NCI-H510A (cell line): ENCODE measurements at places on chromosomes 1 and 21.
A peak's percentile ranks its signal among the peaks of the same experiment; 100 is the strongest.

GRCh38 chr1:17553975-17554700 is 14.6 kb downstream of the ARHGEF10L start:
- no peak for DNase-seq

DNA sequence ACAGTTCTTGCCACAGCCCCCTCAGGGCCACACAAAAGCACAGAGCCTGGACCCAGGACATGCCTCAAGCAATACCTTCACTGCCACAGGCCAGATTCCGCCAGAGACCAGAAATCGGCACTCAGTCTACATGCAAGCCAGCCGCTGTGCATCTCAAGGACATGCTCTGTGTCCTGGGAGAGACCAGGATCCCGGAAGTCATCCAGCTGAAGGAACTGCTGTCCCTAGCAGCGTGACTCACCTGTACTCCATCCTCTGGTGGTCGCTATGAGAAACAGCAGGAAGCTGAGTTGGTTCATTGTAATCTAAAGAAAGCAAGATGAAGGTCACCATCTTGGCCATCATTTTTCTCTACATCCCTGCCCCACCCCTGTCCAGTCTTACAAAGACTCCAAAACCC is 401 bp downstream of the ITLN1 start:
- no peak for DNase-seq

DNA sequence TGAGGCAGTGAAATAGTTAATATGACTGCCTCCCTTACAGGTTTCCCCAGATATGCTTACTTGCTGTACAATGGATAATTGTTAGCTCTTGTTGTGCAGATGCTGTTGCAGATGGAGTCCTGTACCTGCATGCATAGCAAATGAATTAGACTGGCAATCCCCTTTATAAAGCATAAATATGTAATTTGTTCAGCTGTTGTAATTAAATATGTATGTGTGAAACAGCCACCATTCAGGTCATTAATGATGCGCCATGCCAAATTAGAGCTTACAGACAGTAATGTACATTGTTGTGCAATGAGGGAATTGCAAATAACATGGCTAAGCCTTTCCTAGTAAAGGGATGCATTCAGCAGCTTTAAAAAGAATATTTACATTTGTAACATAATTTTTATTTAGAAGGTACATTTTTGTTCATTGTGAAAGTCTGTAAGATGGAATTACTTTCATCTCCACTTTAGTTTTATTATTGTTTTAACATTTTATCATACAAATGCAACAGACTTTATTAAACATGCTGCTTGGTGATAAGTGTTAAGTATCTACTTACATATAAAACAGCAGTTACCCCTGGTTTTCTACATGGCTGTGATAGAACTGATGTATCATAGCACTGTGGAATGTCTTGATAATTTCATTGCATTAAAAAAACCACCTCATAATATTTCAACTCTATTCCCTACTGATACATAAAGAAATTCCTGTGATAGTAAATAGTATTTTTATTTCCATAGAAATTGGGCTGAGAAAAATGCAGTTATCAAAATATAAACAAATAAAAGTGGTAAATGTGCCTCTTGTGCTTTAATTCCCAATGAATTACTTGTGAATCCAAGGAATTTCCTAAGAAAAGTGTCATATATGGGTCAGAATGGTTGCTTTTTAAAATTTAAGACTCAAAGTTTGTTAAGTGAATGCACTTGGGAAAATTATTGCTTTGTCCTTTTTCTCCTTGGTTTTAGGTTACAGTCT is 99.0 kb downstream of the NFIA start:
- DNase-seq, result no peak

DNA sequence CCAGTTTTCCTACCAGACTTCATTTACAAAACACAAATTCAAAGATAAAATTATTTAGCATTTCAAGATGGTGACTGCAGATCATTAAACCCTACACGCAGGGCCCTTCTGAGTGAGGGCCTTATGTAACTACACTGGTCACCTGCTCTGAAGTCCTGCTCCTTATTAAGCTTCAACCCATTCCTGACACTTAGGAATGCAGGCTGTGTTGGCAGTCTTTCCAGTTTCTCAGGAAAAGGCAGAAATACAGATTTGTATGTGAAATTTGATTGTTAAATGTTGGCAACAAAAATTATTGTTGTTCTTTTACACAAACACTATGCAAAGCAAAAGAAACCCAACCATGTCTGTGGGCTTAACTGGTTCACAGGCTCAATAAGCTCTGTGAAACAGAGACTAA is 25.8 kb upstream of the BCAS2 start:
- DNase-seq, result no peak

GRCh38 chr1:1136547-1137230 is 20.8 kb upstream of the C1orf159 start:
- DNase-seq, result peak; percentile 99

GRCh38 chr1:99230695-99231094 is 33.6 kb upstream of the PLPPR4 start:
- no peak for DNase-seq

DNA sequence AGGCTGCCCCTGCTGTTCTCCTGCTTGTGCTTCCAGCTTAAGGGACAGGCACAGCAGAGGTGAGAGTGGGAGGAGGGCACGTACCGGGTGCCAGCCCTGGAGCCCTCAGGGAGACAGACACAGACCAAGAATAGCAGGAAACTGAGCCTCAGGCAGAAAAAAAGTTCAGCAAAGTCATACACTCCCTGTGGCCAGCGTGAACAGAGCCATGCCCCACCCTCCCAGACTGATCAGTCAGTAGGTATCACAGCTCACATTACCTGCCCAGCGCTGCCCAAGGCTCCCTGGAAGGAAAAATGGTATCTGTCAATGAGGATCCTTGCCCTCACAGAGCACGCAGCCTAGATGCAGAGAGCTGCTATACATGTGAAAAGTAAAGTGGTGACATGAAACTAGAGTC is 1.3 kb downstream of the UBL4B start:
- DNase-seq, result no peak

DNA sequence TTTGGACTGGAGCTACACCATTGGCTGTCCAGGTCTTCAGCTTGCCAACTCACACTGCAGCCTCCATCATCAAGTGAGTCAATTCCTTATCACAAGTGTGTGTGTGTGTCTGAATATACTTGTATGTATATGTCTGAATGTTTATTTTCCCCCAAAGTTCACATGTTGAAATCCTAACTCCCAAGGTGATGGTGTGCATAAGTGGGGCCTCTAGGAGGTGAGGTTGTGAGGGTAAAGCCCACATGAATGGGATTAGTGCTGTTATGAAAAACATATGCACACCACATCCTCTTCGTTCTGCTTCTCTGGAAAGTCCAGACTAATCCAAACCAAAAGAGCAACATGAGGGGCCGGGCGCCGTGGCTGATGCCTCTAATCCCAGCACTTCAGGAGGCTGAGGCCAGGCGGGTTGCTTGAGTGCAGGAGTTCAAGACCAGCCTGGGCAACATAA is 48.7 kb upstream of the LBR start:
- no peak for DNase-seq

DNA sequence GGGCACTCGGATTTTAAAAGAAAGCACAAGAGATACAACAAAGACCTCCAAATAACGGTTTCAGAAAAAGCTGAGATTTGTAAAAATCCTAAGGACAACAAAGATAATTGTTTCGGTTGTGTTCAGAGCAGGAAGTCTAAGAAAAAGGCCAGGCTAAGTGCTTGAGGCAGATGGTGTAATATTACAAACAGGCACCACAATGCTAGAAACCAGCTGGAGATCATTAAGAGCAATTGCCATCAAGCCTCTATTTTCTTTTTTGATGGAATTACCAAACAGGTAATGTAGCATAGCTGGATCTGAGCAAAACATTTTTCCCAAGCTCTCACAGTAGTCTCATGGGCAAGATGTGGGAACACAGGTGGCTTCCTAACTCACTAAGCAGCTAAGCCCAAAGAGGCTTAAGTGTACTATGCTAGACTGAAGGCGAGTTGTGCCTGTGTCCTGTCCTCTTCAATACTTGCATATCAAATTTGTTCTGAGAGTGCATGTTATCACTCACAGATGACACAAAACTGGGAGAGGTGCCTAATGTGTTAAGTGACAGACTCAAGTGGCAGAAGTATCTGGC is 161.6 kb downstream of the GLUL start:
- peak; percentile 31 for DNase-seq

GRCh38 chr1:237687804-237688203 is 202.9 kb downstream of the ZP4 start:
- no peak for DNase-seq

DNA sequence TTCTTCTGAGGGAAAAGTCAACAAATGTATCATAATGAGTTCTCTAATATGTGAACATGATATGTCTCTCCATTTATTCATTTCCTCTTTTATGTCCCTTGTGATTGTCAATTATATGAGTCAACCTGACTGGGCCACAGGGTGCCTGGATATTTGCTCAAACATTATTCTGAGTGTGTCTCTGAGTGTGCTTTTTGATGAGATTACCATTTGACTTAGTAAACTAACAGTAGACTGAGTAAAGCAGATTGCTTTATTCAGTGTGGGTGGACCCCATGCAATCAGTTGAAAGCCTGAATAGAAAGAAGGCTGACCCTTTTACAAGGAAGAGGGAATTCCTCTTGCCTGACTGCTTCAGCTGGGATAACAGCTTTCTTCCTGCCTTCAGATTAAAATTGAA is 142.6 kb downstream of the SLC35F3 start:
- no peak for DNase-seq

DNA sequence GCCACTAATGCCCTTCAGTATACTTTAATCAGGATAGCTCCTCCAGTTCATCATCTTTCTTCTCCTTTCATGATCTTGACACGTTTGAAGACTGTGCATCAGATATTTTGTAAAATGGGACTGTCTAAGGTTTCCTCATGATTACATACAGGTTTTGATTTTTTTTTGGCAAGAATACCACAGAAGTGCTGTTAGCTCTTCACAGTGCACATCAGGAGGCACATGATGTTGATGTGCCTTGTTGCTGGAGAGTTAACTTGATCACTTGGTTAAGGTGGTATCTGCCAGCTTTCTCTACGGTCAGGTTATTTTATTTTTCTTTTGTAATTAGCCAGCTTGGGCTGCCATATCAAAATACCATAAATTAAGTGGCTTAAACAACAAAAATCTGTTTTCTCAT is 128.6 kb upstream of the IVNS1ABP start:
- no peak for DNase-seq

- DNase-seq, result no peak
These were observed 21.8 kb downstream of the RC3H1 start for GRCh38 chr1:174000371-174000770.

DNA sequence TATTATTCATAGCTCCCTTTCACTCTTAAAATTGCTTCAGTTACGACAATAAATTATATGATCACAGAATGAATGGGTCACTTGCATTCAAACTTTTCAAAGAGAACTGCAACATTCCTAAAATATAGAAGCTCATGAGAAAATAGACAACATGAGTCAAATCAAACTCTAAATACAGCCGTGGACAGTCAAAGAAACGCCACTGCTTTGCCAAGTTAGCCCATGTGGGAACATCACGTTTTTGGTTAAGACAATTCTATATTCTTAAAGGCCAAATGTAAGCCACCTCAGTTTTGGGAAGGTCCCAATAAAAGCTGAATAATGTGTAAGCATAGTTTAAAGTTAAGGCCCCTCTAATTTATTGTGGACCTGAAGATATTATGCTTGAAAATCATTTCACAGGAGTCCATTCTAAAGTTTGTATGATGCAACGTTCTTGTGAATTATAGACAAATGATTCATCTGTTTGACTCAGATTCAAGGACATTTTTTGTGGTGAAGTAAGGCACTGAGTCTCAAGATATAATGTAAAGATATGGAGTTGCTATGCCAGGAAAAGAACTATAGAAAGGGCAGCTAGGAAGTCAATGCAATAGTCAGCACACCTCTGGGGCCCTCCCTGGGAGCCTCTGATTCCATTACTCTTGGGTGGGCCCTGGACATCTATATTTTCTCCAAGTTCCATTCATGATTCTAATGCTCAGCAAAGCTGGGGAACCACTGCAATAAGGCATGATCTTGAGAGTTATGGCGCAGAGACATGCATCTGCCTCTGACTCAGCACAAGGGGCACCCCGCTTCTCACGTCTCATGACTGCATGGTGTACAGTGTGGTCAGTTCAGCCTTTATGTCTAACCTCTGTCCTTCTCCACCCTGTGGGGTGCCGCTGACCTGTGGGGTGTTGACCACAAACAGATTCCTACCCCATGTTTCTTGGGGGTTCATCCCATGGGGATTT is 33.9 kb downstream of the ETS2 start:
- DNase-seq, result no peak

GRCh38 chr1:101105877-101106276 is 80.3 kb upstream of the DPH5 start:
- DNase-seq, result no peak

DNA sequence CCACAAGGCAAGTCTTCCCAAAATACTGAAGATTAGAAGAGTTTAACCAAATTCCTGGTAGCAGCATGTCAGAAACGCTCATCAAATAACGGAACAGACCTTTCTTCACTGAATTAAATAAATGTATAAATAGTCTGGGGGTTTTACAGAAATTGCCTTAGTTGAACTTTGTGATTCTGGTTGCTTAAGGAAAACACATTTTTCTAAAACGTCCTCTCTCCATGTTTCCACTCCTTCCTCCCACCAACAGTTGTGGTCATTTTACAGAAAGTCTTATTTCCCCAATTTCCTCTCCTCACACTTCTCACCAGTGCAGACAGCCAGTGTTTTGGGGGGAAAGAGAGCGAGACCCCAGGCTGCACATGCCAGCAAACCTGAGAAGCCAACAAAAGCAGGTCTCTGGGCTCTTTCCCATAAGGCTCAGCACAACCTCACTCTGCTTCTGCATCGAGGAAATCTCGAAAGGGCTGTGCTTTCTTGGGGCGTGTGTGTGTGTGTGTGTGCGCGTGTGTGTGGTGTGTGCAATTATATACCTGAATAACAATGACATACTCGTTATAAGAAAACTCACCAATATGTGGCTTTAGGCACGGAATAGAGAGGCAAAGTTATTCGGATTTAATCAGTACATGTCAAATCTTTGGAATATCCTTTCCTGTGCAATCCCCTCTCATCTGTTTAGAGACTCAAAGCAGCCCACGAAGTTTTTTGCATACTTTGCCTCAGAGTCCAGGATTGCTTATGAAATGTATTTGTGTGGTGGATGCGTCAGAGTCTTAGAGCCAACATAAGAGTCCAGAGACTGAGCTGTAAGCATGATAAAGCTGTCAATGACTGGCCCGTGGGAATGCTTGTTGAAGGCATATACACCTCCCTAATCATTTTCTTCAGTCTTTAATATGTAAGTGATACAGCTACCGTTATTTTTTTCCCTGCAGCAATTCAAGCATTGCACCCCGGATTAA is 2.0 kb downstream of the KCNJ15 start:
- no peak for DNase-seq

GRCh38 chr1:193054169-193054675 is 4.9 kb downstream of the UCHL5 start:
- no peak for DNase-seq

- DNase-seq, result peak; percentile 99
These were observed 23.2 kb downstream of the TRIT1 start for GRCh38 chr1:39859859-39860812.

GRCh38 chr1:88053065-88053464 is 631.0 kb upstream of the PKN2 start:
- no peak for DNase-seq

GRCh38 chr1:245952383-245953026 is 554.6 kb downstream of the SMYD3 start:
- no peak for DNase-seq

- no peak for DNase-seq
These were observed 76.8 kb upstream of the ANGPTL1 start for GRCh38 chr1:178947677-178947981.
